ENCODE measurements at places on chromosomes 5 and 9.
A peak's percentile ranks its signal among the peaks of the same experiment; 100 is the strongest.

DNA sequence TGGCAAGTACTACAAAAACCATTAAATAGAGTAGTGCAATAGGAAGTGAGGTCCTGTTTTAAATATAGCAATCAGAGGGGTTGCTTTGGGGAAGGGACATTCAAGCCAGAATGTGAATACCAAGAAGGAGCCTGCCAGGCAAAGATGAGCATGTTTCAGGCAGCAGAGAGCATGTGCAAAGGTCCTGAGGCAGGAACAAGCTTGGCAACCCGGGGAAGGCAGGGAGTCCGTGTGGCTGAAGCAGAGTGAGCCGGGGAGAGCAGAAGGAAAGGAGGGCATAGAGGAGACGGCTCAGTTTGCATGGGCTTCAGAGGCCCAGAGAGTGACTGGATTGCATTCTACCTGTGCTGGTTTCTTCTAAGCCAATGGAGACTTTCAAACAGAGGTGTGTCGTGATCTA, 22.7 kb upstream of the CPLX2 start:
- no peaks in the 10 kb centered on the region for H3K36me3 ChIP-seq
- H3K27ac ChIP-seq, result no peak overlapping the region
- no peak overlapping the region for H3K4me3 ChIP-seq
- no peaks in the 10 kb centered on the region for H3K4me1 ChIP-seq
- no peaks in the 10 kb centered on the region for H3K27me3 ChIP-seq

- no peaks in the 10 kb centered on the region for H3K36me3 ChIP-seq
- H3K27me3 ChIP-seq, result no peaks in the 10 kb centered on the region
- H3K27ac ChIP-seq, result no peak overlapping the region
- peaks cover 5% of the 10 kb centered on the region for H3K4me1 ChIP-seq
These were observed 27.9 kb upstream of the CEMIP2 start for GRCh38 chr9:71796100-71796767.

GRCh38 chr9:99555792-99556191, 265.9 kb upstream of the NR4A3 start:
- no peak overlapping the region for H3K4me3 ChIP-seq
- no peaks in the 10 kb centered on the region for H3K36me3 ChIP-seq
- peak; percentile 6 for DNase-seq
- H3K27ac ChIP-seq, result no peak overlapping the region

- H3K27ac ChIP-seq, result no peak overlapping the region
- H3K4me1 ChIP-seq, result no peaks in the 10 kb centered on the region
- no peaks in the 10 kb centered on the region for H3K36me3 ChIP-seq
- DNase-seq, result no peak
- H3K4me3 ChIP-seq, result no peak overlapping the region
These were observed 89.9 kb downstream of the SYK start for GRCh38 chr9:90891308-90892040.

GRCh38 chr5:176647843-176648473, 674 bp downstream of the TSPAN17 start:
- H3K4me1 ChIP-seq, result peaks cover 21% of the 10 kb centered on the region
- H3K27ac ChIP-seq, result peak overlapping the region; percentile 67
- H3K27me3 ChIP-seq, result no peaks in the 10 kb centered on the region
- H3K36me3 ChIP-seq, result no peaks in the 10 kb centered on the region
- peak overlapping the region; percentile 71 for H3K4me3 ChIP-seq
- DNase-seq, result no peak

DNA sequence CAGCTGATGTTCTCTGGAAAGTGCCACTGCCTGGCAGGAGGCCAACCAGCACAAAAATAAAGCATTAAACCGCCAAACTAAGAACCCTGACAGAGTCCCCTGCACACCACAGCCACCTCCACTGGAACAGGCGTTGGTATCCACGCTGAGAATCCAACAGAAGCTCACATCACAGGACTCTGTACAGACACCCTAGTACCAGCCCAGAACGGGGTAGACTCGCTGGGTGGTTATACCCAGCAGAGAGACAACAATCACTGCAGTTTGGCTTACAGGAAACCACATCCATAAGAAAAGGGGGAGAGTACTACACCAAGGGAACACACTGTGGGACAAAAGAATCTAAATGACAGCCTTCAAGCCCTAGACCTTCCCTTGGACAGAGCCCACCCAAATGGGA, 15.0 kb upstream of the POU5F2 start:
- H3K27ac ChIP-seq, result no peak overlapping the region
- no peak overlapping the region for H3K4me3 ChIP-seq
- DNase-seq, result no peak
- no peaks in the 10 kb centered on the region for H3K4me1 ChIP-seq

DNA sequence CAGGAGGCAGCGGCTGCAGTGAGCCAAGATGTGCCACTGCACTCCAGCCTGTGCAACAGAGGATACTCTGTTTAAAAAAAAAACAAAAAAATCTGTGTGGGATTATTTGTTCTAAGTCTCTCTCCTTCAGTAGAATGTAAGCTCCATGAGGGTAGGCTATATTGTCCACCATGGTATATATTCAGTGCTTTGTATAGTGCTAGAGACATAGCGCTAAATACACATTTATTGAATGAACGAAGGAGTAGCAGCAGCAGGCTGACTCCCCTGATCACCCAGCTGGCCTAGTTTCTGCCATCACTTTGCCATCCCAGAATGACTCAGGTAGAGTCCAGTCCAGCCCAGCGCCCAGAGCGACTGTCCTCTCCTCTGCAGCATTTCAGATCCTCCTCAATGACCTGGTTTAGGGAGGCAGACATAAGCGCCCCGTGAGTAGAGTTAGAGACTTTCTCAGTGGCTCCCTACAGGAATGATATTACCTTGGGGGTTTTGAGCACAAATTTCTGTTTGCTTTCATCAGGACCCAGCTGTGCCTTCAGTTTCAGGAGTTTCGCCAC, 716 bp downstream of the HARS1 start:
- H3K27ac ChIP-seq, result peak overlapping the region; percentile 76
- H3K27me3 ChIP-seq, result no peaks in the 10 kb centered on the region
- H3K36me3 ChIP-seq, result peaks cover 31% of the 10 kb centered on the region
- peak overlapping the region; percentile 98 for H3K4me3 ChIP-seq
- H3K4me1 ChIP-seq, result peaks cover 10% of the 10 kb centered on the region

DNA sequence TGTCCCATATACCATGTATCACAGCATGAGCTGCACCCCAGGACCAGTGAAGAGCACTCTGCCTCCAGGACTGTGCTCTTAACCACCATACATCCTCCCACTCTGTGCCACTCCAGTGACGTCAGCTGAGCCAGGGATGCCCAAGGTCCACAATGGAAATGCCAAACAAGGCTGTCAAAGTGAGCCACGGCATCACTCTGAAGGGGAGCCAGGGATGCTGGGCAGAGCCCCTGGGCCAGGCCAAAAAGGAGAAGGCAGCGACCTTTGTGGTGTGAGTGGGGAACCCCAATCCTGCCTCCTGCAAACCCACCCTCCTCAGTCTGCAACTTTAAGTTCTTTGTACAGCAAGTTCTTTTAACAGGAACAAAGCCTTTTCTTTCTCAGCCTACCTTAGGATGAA, 242.7 kb downstream of the SYK start:
- DNase-seq, result no peak
- no peak overlapping the region for H3K4me3 ChIP-seq
- no peaks in the 10 kb centered on the region for H3K36me3 ChIP-seq
- peaks cover 13% of the 10 kb centered on the region for H3K4me1 ChIP-seq
- no peaks in the 10 kb centered on the region for H3K27me3 ChIP-seq

DNA sequence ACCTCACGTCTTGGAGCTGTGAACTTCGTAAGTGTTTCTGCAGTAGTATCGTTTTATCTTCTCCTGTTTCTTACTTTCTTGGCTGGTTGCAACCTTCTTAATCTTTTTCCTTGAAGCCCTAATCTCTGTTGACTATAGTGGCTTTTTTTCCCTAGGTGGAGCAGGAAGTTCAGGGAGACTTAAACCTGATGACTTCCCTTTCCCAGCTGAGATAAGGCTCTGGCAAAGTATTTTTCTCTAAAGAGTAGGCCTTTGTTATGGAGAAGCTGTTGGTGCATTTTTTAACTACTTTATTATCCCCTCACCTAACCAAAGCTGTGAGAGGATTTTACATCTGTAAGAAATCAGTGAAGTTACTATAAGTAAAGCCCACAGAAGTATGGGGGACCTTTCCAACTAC, 723.1 kb upstream of the RIOK2 start:
- no peak for DNase-seq
- no peaks in the 10 kb centered on the region for H3K27me3 ChIP-seq
- H3K4me1 ChIP-seq, result no peaks in the 10 kb centered on the region
- no peaks in the 10 kb centered on the region for H3K36me3 ChIP-seq

Data from astrocyte (in vitro differentiated cells and primary cell).